Uterus (tissue), 4 donors: ENCODE measurements at places on chromosomes 4 and X. TPM values are rescaled to one million over a fixed set of nuclear protein-coding genes. Genes with fewer than 3 reads are reported as not detected.

The CXCR3 gene
- not detected for total RNA-seq

The PITX2 gene
- total RNA-seq = 0.14 TPM

The UCHL1 gene
- 69.2 TPM for total RNA-seq

The CFAP97 gene
- total RNA-seq = 55.8 TPM

The CLNK gene
- not detected for total RNA-seq

GRCh38 chrX:115894087-115894486 is 276.5 kb upstream of the AGTR2 start:
- DNase-seq = no peak

- DNase-seq = no peak
Observed at GRCh38 chr4:25658777-25659176, 3.1 kb downstream of the SLC34A2 start.

- DNase-seq = no peak
Observed at GRCh38 chr4:133450813-133451212, 301.7 kb downstream of the PCDH10 start.

GRCh38 chrX:130401415-130402207 is at the start of gene RBMX2:
RBMX2 (plus strand) TSS chrX:130401987; CDS start chrX:130402033, 46 bp downstream.
- peak; percentile 74 for DNase-seq

The GLOD5 gene
- total RNA-seq = not detected

DNA sequence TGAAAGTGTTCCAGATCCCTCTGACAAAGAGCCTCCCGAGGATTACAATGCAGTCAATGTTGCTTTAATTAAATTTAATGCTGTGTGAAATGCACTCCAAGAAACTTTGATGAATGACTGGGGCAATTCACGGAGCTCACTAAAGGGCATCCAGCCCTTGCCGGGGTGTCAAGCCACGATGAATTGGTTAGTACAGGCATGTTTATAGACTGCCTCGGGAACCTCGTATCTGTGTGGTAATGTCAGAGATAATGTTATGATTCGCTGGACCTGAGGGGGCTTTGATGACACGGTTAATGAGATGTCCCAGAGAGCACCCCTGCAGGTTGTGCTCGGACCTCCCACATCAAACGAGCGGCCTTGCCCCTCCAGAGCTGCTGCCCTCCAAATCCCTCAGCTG is 428.8 kb downstream of the NKX6-1 start:
- no peak for DNase-seq

DNA sequence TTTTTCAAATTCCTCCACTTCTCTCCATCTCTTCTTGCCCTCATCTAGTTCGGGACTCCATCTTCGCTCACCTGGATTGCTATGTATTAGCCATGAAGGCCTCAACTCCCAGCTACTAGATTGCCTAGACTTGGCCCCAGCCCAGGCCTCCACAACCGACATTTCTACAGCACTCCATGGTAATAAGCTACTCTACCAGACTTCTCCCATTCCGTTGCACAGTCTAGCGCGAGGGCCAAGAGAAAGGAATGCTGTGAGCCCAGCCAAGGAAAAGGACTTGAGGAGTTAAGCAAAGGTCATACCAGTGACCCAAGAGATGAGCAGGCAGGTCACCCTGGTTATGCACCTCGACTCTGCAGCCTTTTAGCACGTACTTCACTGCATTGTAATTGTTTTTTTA is 75.6 kb downstream of the SOWAHB start:
- DNase-seq = peak; percentile 23
